ENCODE measurements at places on chromosomes 4 and X. TPM values are rescaled to one million over a fixed set of nuclear protein-coding genes. Genes with fewer than 3 reads are reported as not detected.

Gene HSD17B13
- 0.60 TPM for total RNA-seq

Gene ADGRA3
- 87.9 TPM for total RNA-seq

Gene GAGE12F
- total RNA-seq = not detected

Gene LGI2
- total RNA-seq = 0.56 TPM

Gene PLP1
- 106 TPM for total RNA-seq

DNA sequence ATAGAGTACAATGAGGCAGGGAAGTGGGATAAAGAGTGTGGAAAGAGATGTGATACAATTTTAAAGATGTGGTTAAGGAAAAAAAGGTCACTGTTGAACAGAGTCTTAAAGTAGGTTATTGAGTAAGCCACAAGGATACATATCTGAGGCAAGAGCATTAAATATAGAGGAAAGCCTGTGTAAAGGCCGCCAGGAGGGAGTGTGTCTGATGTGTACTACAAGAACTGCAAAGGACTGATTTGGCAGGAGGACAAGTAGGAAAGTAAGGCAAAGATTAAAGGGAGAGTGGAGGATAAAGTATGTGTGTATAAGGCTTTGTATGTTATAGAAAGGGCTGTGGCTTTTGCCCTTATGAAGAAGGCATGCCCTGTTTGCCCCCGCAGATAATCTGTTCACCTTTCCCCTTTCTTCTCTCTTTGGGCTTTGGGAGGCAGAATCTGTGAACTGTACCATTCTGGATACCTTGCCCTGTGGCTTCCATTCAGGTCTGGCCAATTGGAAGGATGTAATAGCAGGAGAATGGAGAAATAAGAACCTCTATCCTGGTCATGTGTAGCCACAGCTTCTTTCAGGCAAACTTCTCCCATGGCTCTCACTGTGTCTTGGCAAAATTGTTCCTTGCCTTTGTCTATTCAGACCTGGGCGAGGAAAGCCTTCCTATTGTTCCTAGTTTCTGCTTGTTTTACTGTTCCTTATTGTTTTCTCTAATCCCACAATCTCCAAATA lies 68.9 kb upstream of the FAM47B start:
- peak; percentile 28 for DNase-seq

GRCh38 chr4:186839122-186840037 lies 115.7 kb upstream of the FAT1 start:
- no peak for DNase-seq

DNA sequence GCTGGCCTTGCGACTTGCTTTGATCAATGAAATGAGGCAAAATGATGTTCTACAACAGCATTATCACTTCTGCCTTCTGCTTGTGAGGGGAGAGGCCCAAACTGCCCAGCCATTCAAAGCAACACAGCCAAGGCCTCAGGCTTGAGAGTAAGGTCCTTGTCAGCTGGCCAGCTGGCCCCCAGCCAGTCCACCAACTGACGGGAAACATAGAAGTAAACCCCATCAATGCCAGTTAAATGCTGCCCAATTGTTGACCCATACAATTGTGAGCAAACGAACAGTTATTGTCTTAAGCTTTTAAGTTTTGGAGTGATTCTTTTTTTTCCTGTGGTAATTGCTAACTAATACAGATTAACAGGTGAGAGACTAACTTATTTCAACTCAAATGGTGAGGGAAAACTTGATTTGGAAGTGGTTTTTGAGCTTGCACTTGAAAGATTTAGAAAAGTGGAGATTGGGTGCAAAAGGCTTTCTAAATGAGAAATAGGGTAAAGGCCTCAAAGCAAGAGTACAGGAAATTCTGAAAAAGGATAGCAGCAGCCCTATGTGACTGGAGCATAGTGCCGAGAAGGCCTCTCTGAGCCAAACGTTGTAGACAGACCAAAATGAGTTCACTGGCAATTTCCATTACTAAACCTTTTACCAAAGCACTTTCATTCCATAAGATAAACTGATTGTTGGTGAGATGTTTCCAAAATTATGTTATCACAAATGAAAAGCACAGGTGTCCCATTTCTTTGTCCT lies 66.9 kb downstream of the ARHGEF38 start:
- no peak for DNase-seq

- DNase-seq = no peak
Observed at GRCh38 chr4:10168151-10168550, 51.6 kb upstream of the WDR1 start.

DNA sequence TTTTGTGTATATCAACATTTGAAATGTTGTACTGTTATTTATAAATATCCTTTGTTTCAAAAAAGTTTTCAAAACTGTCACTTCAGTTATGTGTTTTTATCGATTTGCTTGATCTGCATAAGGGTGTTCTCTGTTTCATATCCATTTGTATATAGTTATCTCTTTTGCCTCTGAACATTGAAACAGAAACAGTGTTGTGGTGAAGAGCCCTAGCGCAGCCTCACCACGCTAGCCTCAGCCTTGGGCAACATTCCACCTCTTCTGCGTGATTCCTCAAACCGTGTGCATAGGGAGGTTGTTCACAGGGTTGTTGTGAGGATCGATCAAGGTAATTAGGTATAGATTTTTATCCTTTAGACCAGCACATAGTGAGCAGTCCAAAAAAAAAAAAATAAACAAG lies 287.0 kb upstream of the GALNT7 start:
- DNase-seq = no peak

GRCh38 chr4:54929459-54929858 lies 195.9 kb downstream of the KDR start:
- DNase-seq = no peak

- DNase-seq = peak; percentile 51
Observed at GRCh38 chr4:71857713-71858451, 74.0 kb upstream of the GC start.

DNA sequence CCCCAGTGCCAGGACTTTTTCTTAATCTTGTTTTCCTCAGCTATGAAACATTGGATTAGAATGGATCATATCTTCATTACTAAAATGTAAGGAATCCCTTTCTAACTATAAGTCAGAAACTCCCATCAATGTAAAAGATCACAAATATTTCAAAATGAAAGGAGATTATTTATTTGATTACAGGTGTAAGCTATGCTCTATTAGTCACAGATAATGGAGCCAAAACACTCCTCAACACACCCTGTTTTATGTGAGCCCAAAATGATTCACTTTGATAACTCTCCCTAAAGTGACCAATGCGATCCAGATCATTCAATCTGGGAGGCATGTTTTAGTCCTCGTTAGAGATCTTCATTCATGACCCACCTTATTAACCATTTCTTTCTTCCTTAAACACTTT lies 566.7 kb upstream of the TENM3 start:
- DNase-seq = no peak

- DNase-seq = peak; percentile 90
Observed at GRCh38 chr4:56799824-56800756, 21.4 kb downstream of the SPINK2 start.

DNA sequence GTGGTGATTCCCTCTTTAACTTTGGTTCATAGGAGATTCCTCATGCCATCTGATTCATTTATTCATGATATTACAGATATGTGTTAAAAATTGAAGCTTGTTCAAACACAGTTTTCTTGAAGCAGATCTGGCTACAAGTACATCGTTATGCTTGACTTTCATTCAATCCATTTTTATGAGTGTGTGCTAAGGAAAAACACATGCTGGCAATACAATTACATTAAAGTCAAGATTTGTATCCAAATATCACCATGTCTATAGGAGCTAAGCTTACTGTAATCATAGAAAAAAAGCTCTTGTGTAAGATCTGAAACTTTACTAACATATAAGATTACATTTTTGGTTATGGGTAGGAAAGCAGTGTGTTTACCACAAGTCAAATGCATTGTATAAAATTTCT lies 151.8 kb upstream of the FAT1 start:
- DNase-seq = no peak

- no peak for DNase-seq
Observed at GRCh38 chrX:21255032-21255618, 119.1 kb upstream of the CNKSR2 start.

GRCh38 chr4:119040261-119040660 lies 95.4 kb upstream of the MYOZ2 start:
- no peak for DNase-seq

DNA sequence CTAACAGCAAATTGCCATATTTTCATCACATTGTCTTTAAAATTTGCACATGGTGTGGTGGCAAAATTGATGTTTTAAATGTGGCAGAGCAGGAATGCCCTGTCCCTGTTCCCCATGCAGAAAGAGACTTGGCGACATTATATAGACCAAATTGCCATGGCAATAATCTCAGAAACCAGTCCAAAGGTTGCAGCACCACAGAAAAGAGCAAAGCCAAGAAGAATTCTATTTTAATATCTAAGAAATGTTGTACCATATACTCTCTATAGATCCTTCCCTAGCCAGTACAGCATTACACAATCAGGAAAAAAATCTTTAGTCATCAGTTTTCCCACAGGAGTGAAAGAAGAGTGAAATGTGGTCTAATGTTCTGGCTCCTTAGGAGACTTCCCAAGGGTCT lies 80.0 kb downstream of the UGT2B28 start:
- DNase-seq = no peak

- DNase-seq = no peak
Observed at GRCh38 chrX:19107035-19107434, 15.2 kb downstream of the ADGRG2 start.

DNA sequence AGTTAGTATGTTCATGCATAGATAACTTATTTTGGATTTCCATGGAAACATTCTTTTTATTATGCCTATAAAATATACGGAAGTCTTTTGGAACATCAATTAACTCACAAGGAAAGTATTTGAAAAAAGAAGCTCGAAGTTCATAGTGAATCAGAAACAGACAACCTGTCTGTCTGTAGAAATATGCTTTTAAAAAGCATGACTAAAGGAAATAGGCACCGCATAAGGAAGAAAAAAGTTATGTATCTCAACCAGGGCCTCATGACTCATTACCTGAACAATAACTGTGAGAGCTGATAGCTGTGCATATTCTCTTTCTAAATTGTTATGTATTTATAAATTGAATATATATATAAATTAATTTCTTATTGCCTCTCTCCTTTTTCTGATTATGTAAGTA lies 324.1 kb downstream of the TLL1 start:
- DNase-seq = no peak

DNA sequence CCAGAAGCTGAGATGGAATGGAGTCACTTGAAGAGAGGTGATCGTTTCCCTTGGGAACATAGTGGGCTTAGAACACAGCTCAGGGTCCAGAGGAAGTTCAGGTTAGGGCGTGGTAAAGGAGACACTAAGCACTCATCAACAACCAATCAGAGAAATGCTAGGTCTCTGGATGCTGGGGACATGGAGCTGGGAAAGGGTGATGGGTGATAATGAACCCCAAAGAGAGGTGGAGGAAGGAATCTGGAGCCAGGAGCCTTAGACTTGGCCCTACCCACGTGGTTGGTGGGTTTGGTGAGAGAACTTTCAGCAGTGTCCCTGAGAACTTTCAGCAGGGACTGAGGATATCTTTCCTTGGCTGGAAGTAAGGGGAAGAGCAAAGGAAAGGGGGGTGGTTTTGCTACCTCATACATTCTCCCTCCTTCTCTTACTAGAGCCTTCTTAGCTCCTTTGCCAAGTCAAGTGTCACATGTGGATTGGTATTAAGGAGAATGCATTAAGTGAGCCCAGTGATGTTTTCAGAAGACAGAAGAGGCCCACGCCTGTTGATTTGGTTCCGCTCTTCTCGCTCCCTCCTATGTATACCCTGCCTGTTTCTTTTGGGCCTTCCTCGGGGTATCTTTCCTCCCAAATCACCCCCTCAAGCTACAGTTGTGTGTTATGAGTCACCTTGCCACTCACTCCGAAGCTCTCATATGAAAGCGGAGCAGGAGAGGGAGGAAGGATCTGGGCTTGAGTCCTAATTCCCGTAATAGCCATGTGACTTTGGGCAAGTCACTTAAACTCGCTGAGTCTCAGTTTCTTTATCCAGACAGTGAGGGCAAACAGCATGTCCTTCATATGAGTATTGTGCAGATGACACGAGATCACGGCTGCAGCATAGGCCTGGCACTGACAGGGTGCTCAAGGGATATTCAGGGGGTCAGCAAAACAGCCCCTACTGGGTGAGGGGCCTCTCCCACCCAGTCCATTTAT lies 63.1 kb downstream of the TSC22D3 start:
- DNase-seq = no peak

DNA sequence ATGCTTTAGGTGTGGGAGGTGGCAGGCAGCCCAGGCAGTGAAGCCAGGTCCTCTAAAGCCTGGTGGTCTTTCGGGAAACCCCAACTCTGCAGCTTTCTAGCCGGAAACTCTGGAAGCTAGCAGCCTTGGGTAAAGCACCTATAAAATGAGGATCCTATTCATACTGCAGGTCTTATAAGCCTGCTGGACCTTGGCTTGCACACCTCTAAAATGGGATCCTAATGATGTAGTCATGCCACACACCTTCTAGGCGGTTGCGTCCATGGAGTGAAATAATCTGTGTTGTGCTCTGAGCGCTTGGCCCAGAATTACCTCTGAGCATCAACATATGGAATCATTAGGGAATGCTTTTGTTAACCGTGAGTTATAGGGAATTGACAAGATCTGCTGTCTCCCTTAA lies 36.0 kb upstream of the STS start:
- no peak for DNase-seq
